Globus pallidus (tissue), 1 donor: ENCODE measurements at places on chromosomes 2 and 18.

- DNase-seq, result no peak
Measured at GRCh38 chr2:150127995-150128394, 359.5 kb downstream of the RND3 start.

- no peak for DNase-seq
Measured at GRCh38 chr2:136376798-136377211, 258.9 kb upstream of the CXCR4 start.

- no peak for DNase-seq
Measured at GRCh38 chr2:98479959-98480524, 35.4 kb downstream of the INPP4A start.

DNA sequence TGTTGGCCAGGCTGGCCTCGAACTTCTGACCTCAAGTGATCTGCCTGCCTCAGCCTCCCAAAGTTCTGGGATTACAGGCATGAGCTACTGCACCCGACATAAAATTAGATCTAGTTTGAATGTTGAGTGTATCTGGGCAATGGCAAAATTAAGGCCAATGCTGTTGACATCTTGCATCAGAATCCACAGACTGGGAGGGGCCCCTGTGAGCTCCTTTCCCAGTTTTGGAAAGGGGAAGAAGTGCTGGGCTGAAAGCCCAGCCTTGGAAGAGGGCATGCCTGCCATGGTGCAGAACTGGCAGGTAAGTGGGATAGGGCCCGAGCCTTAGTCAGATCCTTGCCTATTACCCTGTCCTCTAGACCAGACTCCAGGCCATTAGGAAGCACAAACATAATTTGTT, 4.5 kb upstream of the MYOM1 start:
- DNase-seq, result no peak

- DNase-seq, result no peak
Measured at GRCh38 chr18:9434122-9434701, 41.1 kb upstream of the RALBP1 start.

- no peak for DNase-seq
Measured at GRCh38 chr2:29443151-29443550, 327.9 kb downstream of the CLIP4 start.

- DNase-seq, result no peak
Measured at GRCh38 chr2:196253116-196253480, 81.7 kb upstream of the STK17B start.

DNA sequence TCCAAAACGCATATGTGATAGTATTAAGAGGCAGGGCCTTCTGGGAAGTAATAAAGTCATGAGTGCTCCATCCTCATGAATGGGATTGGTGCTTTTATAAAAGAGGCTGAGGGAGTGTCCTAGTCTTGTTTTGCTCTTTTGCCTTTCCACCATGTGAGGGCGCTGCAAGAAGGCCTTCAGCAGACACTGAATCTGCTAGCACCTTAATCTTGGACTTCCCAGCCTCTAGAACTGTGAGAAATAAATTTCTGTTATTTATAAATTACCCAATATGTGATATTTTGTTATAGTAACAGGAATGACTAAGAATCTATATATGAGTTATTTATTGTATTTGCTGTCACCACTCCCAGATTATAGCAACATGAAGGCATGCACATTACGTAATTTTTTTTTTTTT, 63.5 kb downstream of the PLA2R1 start:
- no peak for DNase-seq

DNA sequence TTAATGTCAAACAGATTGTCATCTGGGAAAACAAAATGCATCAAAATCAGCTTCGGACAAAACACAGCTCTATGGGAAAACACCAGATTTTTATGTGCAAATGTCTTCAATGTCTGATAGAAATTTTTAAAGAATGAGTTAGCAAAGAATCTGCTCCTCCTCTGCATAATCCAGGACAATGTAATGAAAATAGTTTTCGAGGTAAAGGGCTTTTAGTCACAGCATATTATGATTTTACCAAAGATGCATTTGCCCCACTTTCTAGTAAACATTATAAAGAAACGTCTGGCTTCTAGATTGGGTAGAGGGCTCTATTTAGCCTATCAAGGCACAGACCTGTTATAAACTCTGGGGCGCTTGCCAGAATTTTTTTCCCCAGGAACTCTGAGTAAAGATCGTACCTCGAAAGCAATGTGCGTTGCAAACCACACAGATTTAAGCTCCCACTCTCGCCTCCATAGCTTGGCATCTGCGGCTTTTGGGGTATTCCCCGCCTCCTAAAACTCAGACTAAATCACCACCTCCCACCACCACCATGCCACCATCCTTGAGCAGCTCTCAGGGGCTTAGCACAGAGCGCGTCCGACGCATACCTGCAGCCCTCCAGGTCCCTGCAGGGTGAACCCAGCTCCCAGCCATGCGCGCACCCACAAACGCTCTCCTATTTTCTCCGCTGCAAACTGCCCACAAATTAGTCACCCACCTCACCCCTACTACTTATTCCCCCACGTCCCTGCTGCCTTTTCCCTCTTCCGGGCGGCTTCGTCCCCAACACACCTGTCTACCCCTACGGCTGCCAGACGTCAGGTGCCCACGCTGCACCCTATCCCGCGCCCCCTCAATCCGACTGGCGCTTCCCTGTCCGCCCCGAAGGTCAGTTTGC, 829 bp downstream of the ACVR1C start:
- peak; percentile 32 for DNase-seq

DNA sequence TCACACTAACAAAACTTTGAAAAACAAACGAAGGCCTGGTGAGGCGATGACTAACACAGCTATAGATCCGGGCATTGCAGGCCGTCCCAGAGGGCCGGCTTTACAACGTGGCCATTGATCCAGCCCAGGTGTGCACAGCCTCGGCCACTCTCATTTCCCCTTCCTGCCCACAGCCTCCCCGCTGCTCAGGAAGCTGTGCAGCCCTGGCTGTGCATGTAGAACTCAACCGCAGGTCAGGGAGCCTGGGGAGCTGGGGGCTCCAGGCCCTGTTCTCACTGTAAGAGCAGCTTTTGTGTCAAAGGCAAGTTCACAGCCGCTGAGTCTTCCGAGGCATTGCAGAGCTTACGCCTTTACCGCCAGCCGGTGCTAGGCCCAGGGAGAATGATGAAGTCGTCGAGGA, 87.2 kb downstream of the LONRF2 start:
- DNase-seq, result no peak

DNA sequence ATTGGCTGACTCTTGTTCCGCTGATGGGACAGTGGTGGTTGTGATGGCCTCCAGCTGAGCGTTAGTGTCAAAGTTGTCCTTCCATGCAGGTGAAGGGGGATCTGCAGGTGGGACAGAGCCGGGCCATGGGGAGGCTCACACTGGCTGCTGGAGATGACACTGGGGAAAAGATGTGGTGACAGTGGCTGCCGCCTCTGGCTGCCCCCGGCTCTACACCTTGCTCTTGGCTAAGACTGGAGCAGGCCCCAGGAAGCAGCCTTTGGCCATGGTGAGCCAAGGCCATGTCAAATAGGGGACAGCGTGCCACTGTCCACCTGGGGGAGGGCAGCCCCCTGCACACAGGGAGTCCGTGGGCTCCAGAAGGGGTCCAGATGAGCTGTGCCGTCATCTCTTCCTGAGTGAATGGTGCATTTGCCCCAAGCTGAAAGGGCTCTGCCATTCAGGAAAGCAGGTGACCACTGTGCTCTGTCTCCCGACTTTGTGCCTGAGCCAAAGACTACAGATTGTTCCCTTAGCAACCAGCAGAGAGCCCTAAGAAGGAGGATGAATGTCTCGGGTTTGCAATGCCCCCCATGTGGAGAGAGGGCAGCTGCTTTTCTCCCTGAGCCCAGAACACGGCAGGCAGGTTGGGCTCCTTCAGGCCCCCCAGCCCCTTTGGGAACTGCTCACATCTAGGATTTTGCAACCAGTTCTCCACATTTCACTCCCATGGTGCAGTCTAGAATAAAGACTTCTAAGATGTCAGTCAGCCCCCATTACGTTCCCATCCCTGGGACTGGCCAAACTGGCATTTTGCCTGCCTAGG, 79.1 kb upstream of the BCL2L11 start:
- DNase-seq, result no peak

DNA sequence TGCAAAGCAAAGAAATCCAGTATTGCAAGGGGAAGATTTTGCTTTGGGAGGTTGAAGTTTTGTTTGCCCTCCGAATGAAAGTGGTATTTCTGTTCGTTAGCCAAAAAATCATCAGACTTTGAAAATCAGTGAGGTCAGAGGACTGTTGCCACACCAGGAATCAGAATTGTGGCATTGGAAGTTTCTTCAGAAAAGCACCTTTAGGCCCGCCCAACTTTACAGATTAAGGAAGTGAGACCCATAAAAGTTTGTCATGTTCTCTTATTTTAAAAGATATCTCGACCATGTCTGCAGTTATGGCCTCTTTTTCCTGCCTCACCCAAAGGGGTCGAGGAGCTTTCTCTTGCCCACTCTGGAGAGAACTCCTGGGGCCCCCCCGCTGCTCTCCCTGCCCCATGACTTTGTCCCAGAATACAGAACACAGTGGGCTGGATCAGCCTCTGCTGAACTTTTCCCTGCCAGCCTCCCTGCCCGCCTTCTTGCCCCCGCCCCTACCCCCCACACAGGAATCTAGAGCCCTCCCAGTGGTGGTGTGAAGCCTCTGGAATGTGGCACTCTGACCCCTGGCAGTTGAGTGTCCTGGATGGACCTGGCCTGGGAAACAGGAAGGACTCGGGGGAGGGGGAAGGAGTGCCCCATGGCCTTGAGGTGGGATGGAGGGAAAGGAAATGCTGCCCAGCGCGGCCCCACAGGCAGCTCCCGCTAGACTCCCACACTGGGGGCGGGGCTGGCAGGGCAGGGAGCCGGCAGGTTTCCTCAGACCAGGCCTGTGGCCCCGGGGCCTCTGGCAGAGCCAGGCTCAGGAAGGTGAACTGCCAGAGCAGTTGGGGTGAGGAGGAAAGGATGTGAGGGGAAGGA, 25.3 kb downstream of the CRIM1 start:
- DNase-seq, result no peak

GRCh38 chr2:43745457-43745856, 28.4 kb upstream of the DYNC2LI1 start:
- DNase-seq, result no peak

DNA sequence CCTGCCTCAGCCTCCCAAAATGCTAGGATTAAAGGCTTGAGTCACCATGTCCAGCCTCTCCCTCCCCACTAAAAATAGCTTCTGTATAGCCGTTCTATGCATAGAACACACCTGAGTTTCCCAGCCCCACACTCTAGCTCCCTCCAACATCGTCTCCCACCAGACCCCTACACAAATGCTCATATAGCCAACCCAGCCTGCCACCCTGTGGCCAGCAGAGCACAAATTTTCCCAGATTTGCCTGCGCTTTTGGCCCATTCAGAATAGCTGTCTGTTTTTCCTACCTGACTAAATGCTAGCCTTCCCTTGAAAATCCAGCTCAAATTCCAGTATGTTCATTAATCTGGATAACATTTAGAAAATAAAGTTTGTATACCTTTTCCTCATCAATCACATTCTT, 22.8 kb downstream of the TRABD2A start:
- no peak for DNase-seq

GRCh38 chr2:157194844-157195243, 62.7 kb upstream of the GALNT5 start:
- DNase-seq, result no peak

GRCh38 chr2:42105330-42106256, 57.8 kb downstream of the PKDCC start:
- DNase-seq, result no peak

DNA sequence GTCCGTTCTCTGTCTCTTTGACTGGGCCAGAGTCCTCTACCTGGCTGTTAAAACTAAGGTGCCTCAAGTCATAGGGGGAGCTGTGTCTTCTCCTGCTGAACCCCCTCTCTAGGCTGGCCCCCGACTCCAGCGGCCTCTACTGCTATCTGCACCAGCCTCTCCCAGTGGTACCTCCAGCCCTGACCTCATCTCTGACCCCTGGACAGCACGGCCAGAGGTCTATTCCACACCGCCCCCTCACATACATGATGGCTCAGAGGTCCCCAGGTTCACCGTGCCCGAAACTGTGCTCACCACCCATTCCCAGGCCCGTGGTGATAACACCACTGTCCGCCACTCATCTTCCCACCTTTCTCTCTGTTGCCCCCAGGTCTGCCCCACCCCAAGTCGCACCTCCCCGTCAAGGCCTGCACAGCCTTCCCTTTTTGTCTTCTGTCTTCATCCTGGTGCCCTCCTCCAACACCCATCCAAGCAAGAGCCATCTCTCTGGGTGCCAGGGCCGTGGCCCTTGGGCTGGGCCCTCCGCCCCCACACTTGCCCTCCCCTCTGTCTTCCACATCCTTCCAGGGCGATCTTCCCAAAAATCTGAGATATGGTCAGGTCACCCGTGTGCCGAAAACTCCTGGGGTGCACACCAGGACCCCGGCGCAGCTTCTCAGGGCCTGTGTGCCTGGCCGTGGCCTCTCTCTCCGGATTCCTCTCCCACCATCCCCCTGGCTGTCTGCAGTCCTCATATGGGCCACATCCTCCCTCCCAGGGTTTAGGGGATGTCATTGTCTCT, 134.4 kb upstream of the ID2 start:
- DNase-seq, result no peak

GRCh38 chr18:45039376-45039775, 358.7 kb downstream of the SETBP1 start:
- no peak for DNase-seq

- no peak for DNase-seq
Measured at GRCh38 chr2:63562751-63563150, 25.5 kb downstream of the WDPCP start.

DNA sequence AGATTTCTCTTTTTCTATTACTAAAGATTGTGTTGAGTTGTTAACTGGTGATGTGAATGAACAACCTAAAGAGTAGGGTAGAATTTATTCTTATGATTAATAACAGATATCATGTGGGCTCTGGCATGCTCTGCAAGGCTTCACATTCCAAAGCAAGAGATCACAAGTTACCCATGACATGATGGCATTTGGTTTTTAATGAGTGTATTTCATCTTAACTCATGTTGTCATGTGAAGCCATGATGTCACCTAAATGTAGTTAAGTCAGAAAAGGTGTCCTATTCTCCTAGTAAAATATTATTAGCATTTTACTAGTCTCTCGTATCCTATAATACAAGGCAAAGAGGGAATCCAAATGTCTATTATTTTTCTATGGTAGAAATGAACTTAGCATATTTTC, 678.0 kb downstream of the ARHGAP15 start:
- no peak for DNase-seq

- DNase-seq, result no peak
Measured at GRCh38 chr18:399631-400135, 100.8 kb downstream of the COLEC12 start.

GRCh38 chr2:82494739-82495138, 1964.3 kb downstream of the SUCLG1 start:
- no peak for DNase-seq

DNA sequence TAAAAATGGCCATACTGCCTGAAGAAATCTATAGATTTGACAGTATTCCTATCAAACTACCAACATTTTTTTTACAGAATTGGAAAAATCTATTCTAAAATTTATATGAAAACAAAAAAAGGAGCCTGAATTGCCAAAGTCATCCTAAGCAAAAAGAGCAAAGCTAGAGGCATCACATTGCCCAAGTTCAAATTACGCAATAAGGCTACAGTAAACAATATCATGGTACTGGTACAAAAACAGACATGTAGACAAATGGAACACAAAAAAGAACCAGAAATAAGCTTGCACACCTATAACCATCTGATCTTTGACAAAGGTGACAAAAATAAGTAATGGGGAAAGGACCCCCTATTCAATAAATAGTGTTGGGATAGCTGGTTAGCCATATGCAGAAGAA, 50.2 kb upstream of the THSD7B start:
- DNase-seq, result no peak
